ENCODE measurements at places on chromosomes 4 and X. TPM values are rescaled to one million over a fixed set of nuclear protein-coding genes. Genes with fewer than 3 reads are reported as not detected.

FGFBP1 gene
- total RNA-seq: 5.7 TPM

ITIH6 gene
- 0.51 TPM for total RNA-seq

PCYT1B gene
- 1.3 TPM for total RNA-seq

NOX1 gene
- total RNA-seq: not detected

TRIM75 gene
- not detected for total RNA-seq

VSIG1 gene
- not detected for total RNA-seq

SMR3B gene
- not detected for total RNA-seq

H2BW2 gene
- not detected for total RNA-seq

LINC00632 gene
- 7.0 TPM for total RNA-seq

LONRF3 gene
- total RNA-seq: 9.5 TPM

RPA4 gene
- total RNA-seq: 6.1 TPM

CXorf49 gene
- total RNA-seq: not detected

Data from tongue (tissue), 3 donors.